ENCODE measurements at places on chromosomes 5 and 9.

DNA sequence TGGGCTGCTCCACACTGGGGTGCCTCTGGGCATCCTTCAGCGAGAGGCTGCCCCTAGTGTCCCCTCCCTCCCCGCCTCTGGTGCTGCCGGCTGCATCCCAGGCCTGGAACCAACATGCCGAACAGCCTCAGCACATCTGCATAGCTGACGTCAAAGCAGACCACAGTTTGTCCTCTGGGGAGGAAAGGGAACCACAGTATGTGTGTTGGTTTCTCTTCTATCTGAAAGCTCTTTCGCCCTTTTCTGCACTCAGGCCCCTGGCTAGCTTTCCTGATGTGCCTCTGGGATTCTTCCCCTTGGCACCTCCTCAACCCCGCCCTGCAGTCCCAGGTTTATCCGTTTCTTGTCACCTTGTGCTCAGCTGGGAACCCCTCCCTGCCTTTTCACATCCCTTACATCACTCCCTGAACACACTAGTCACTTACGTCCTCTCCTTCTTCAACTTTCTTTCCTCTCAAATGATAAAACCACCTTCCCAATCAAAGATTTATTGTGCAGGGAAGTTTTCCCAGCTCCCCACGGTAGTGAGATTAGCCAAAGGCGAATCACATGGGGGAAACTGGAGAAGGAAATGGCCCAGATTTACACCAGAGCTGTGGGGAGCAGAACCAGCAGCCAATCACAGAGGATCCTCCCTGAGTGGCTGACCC is 35.5 kb upstream of the B4GALT1 start:
- DNase-seq: no peak

- no peak for DNase-seq
These were observed 1.7 kb upstream of the GNG10 start for GRCh38 chr9:111659691-111660090.

- no peak for DNase-seq
These were observed 3.6 kb upstream of the SLC1A3 start for GRCh38 chr5:36602704-36603321.

GRCh38 chr5:139435676-139436075 is 3.6 kb downstream of the DNAJC18 start:
- DNase-seq: no peak

- DNase-seq: no peak
These were observed 559.5 kb upstream of the KLF4 start for GRCh38 chr9:108049026-108049607.

- no peak for DNase-seq
These were observed 82.9 kb downstream of the RAPGEF1 start for GRCh38 chr9:131657037-131657377.

DNA sequence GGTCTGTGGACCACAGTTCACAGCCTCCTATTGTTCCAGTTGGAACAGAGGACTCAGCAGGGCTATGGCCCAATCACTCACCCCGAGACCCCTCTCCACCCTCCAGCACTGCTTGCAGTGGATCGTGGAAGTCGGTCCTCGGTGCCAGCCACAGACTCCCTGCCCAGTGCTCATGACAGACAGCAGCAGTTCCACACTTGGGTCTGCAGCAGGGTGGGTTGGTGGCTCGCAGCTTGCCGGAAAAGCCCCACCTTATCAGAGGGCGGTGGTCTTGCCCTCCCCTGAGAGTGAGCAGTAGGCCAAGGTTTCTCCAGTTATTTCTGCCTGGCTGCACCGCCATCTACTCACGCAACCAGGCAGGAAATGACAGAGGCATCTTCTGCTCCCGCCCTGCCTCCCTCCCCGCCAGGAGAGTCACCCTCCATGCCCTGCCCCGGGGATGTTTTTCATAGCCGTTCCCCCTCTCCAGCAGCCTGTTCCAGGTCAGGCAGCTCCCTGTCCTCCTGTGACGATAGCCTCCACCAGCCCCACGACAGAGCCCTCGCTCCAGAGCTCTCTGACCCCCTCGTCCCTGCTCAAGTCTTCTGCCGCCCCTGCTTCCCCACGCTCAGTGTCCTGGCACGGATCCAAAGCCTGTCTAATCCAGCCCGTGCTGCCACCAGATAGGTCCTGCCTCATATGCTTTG is 34.5 kb downstream of the UNC5A start:
- no peak for DNase-seq

GRCh38 chr5:13408616-13409015 is 535.9 kb downstream of the DNAH5 start:
- no peak for DNase-seq

GRCh38 chr9:71962328-71962727 is 50.9 kb downstream of the C9orf85 start:
- DNase-seq: no peak

- no peak for DNase-seq
These were observed 11.6 kb downstream of the TMOD1 start for GRCh38 chr9:97512966-97513560.

GRCh38 chr5:172602783-172603231 is 38.3 kb upstream of the NEURL1B start:
- DNase-seq: no peak

DNA sequence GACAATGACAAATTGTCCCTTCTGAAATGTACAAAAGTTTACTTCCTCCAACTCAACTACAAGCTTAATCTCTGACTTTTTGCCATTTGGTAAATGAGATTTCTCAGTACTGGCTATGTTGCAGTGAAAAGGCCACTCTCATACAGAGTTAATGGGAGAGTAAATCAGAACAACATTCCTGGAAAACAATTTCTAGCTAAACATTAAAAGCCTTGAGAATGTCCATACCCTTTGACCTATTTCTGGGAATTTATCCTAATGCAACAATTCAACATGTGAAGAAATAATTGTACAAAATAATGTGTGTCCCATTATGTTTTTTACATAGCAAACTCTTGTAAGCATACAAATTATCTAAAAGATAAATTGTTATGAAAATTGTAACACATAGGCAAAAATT is 56.3 kb upstream of the SPEF2 start:
- no peak for DNase-seq
